CD4-positive, alpha-beta T cell treated with Interleukin-6 at 100 ng/mL for 8 hours (primary cell): ENCODE measurements at places on chromosomes 1 and 21.

GRCh38 chr21:36932161-36932816 is 34.2 kb downstream of the HLCS start:
- DNase-seq = no peak

DNA sequence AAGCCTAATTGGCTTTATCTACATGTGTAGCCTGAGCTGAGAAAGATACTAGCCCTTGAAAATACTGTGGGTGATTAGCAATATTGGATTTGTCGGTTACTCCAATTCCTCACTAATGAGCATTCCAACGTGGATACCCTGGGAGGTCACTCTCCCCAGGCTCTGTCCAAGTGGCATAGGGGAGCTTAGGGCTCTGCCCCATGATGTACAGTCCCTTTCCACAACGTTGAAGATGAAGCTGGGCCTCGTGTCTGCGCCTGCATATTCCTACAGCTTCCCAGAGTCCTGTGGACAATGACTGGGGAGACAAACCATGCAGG is 2.6 kb downstream of the RCC1 start:
- no peak for DNase-seq

DNA sequence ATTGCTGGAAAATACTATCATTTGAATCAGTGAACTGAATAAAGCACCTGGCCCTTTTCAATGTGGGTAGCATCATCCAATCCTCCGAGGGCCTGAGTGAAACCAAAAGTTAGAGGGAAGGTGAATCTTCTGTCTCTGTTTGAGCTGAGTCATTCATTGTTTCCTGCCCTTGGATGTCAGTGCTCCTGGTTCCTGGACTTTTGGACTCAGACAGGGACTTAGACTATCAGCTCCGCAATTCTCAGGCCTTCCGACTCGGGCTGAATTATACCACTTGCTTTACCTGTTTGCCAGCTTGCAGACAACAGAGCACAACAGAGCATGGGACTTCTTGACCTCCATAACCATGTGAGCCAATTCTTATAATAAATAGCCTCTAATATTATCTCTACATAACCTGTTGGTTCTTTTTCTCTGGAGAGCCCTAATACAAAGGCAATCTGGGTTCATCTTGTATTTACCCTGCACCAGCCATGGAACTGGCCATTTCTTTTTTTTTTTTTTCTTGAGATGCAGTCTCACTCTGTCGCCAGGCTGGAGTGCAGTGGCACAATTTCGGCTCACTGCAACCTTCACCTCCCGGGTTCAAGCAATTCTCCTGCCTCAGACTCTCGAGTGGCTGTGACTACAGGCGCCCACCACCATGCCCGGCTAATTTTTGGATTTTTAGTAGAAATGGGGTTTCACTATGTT is 19.2 kb upstream of the VASH2 start:
- DNase-seq = no peak

GRCh38 chr1:181056560-181056959 is 22.8 kb downstream of the MR1 start:
- no peak for DNase-seq

DNA sequence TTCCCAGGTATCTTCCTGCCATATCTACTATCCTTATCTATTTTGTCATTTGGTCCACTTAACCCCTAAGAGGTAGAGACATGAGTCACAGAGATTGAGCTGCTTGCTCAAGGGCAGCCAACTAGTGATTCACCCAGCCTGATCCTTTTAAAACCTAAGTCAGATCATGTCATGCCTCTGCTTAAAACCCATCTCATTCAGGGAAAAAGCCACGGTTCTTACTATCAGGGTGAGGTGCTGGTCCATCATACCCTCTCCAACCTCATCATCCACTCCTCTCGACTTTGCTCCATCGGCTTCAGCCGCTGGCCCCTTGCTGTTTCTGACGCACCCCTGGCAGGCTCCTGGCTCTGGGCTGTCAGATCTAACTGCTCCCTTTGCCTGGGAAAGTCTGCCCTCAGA is 14.4 kb upstream of the PPP1R15B start:
- no peak for DNase-seq

GRCh38 chr1:172414331-172414730 is 6.2 kb upstream of the C1orf105 start:
- DNase-seq = no peak

GRCh38 chr21:26098772-26099397 is 71.7 kb downstream of the APP start:
- no peak for DNase-seq

DNA sequence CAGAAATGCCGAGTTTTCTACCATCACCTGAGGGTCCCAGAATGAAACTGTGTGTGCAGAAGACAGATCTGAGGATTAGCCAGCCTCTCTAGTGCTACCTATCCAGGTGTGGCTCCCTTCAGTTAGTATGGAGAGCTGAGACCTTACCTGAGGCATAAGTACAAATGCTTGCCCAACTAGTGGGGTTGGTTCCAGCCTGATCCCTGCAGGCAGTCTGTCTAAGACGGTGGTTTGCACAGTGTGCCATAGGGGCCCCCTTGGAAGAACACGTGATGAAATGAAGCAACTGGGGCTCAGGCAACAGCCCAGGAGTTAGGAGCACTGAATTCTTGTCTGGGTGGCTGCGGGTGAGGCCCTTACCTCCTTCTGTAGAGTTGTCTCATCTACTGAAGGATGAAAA is 15.6 kb downstream of the S100A7A start:
- DNase-seq = no peak

GRCh38 chr1:154877370-154877974 is 7.4 kb upstream of the KCNN3 start:
- DNase-seq = no peak

DNA sequence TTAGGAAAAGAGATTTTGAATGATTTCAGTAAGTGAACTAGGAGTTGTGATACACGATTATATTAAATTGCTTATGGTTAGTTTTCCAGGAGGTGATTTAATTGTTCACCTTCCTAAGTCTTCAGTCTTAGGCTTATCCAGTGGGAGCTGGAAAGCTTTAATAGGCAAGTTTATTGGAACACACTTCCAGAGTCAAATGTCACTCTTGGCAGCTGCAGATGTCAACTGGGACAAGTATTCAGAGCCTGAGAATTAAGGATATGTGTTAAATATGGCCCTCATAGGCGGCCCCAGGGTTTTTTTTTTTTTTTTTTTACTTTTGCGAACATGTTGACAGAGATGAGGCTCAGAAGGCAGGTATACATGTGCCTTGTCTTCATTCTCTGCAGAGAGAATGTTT is 29.2 kb downstream of the UCK2 start:
- no peak for DNase-seq

GRCh38 chr1:8018492-8019228 is 7.4 kb downstream of the ERRFI1 start:
- no peak for DNase-seq
